ENCODE measurements at places on chromosomes 13 and 19. TPM values are rescaled to one million over a fixed set of nuclear protein-coding genes. Genes with fewer than 3 reads are reported as not detected.

COX7A1 gene
- total RNA-seq: 50.9 TPM

C5AR2 gene
- total RNA-seq: under 0.01 TPM

ZNF211 gene
- total RNA-seq: 10.9 TPM

ATXN8OS gene
- not detected for total RNA-seq

NKG7 gene
- not detected for total RNA-seq

ZNF613 gene
- 8.1 TPM for total RNA-seq

FARP1 gene
- total RNA-seq: 13.8 TPM

UHRF1 gene
- 27.5 TPM for total RNA-seq

HIF3A gene
- 3.3 TPM for total RNA-seq

STOML3 gene
- total RNA-seq: not detected

CLASRP gene
- total RNA-seq: 10.7 TPM

KHSRP gene
- 41.1 TPM for total RNA-seq

NLRP4 gene
- total RNA-seq: not detected

LENG9 gene
- total RNA-seq: 5.4 TPM

PABPC3 gene
- total RNA-seq: 0.08 TPM

GPR180 gene
- 4.1 TPM for total RNA-seq

CCDC70 gene
- not detected for total RNA-seq

ARHGEF1 gene
- total RNA-seq: 19.0 TPM

CAMSAP3 gene
- not detected for total RNA-seq

GCDH gene
- 19.8 TPM for total RNA-seq

PVR gene
- 32.4 TPM for total RNA-seq

PINLYP gene
- 6.4 TPM for total RNA-seq

PRTN3 gene
- total RNA-seq: not detected

ZNF470 gene
- total RNA-seq: 7.8 TPM

POSTN gene
- 24.5 TPM for total RNA-seq

CEACAM16 gene
- not detected for total RNA-seq

CEACAM8 gene
- total RNA-seq: not detected

ZSCAN4 gene
- total RNA-seq: not detected

PLEKHF1 gene
- total RNA-seq: 9.5 TPM

ATP4A gene
- total RNA-seq: not detected

EDDM13 gene
- total RNA-seq: not detected

LYL1 gene
- 8.6 TPM for total RNA-seq

CLDN10 gene
- total RNA-seq: not detected

GPR183 gene
- not detected for total RNA-seq

SLC15A1 gene
- not detected for total RNA-seq

LAIR2 gene
- total RNA-seq: not detected

CA11 gene
- 1.1 TPM for total RNA-seq

VSTM2B gene
- total RNA-seq: not detected

ZNF304 gene
- 9.2 TPM for total RNA-seq

FGF21 gene
- total RNA-seq: not detected

ANKLE1 gene
- 0.38 TPM for total RNA-seq

EFNA2 gene
- not detected for total RNA-seq

ARL11 gene
- not detected for total RNA-seq

TMEM259 gene
- 41.3 TPM for total RNA-seq

SYT5 gene
- not detected for total RNA-seq

ZNF681 gene
- 0.30 TPM for total RNA-seq

TIMM50 gene
- 46.9 TPM for total RNA-seq

GFY gene
- total RNA-seq: not detected

MAG gene
- total RNA-seq: 2.0 TPM

TSHZ3 gene
- total RNA-seq: 4.6 TPM

B3GNT8 gene
- 0.60 TPM for total RNA-seq

SPACA6 gene
- 12.8 TPM for total RNA-seq

JAK3 gene
- 1.3 TPM for total RNA-seq

TNFSF11 gene
- not detected for total RNA-seq

MED29 gene
- total RNA-seq: 11.0 TPM

NCCRP1 gene
- not detected for total RNA-seq
